Stimulated activated CD4-positive, alpha-beta T cell treated with anti-CD3 and anti-CD28 coated beads, Interleukin-15, amount 100 ng/mL, for 24 hours (primary cell): ENCODE measurements at places on chromosomes 7 and 10.

- no peak for DNase-seq
Measured at GRCh38 chr7:53740971-53741370, 705.5 kb downstream of the POM121L12 start.

DNA sequence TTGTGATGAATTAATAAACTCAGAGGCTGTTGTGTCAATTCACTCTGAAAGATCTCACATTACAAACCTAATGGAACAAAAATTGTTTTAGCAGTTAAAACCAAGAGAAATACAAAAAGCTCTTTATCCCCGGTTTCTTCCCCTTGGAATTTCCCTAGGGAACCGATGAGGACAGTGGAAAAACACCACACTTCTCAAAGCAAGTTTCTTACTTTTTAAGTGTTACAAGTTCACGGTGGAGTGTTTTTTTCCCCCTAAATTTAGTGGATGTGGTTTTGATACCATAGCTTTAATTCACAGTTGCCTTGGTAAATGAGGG lies 10.3 kb downstream of the BAMBI start:
- no peak for DNase-seq

DNA sequence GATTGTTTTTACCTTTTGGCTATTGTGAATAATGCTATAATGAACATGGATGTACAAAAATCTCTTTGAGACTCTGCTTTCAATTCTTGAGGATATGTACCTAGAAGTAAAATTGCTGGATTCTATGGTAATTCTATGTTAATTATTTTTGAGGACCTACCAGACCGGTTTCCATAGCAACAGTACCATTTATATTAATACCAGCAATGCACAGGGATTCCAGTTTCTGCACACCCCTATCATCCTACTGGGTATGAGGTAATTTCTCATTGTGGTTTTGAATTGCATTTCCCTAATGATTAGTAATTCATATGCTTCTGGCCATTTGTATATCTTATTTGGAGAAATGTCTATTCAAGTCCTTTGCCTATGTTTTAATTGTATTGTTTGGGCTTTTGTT lies 9.9 kb upstream of the PPP1R9A start:
- DNase-seq, result no peak

DNA sequence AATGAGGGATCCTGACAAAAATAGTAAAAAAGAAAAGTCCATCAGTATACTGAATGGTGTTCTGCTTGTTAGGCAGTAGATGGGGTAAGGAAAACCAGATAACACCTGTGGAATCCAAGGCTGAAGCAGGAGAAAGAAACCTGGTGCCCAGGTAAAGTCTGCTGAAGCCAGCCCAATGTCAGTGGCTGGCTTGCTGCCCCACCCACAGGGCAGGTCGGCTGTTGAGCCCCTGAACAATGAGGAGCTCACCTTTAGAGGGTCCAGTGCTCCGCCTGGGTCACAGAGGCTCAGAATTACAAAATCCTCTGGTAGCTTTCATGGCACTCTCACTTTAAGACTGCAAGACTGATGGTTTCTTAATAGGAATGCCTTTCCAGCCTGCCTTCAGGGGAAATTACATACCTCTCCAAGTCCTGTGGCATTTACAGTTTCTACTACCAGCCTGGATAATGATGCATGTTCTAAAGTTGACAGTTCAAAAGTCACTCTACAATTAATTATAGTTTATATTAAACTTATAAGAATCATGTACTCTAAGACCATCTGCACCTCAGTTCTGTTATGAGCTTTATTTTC lies 23.8 kb downstream of the DHX32 start:
- no peak for DNase-seq

DNA sequence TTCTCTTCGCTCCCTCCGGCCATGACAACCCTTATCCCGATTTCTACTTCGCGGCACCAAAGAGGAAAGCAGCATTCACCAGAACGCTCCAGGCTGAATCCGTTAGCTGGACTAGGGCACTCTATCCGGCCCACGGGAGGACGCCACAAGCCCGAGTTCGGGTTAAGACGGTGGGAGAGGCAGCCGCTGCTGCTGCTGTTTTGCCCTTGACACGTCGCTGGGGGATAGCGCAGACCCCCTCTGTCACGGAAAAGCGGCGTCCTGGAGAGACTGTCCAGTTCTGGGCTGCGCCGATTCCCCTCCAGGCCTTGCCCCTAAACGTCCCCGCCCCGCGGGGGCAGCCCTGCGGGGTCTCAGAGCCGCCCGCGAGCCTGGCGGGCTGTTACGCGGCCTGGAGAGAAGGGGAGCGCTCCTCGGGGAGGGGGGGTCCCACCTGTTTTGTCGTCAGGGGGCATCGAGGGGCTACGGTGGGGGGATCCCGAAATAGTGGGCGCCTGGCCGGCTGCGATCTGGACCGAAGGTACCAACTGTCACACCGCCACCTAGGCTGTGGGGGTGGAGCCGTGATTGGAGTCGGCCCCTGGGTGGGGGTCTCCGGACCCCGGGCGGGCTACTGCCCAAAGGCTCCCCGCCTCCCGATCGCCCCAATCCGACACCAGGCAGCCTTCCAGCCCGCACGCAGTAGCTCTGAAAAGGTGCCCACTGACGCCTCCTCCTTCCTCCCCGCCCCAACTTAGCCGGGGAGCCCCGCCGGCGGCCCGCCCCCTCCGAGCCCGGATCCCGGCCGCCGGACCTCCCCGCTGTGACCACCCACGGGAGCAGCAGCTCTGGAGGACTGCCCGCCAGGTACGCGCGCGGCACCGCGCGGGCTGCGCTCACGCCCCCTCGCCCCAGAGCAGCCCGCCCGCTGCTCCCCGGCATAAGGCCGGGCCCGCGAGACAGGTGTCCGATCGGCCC lies 772 bp downstream of the SGMS1 start:
- peak; percentile 61 for DNase-seq

- DNase-seq, result no peak
Measured at GRCh38 chr7:15457990-15458955, 103.5 kb downstream of the AGMO start.

GRCh38 chr10:15137636-15138035 lies 30.9 kb downstream of the NMT2 start:
- no peak for DNase-seq

DNA sequence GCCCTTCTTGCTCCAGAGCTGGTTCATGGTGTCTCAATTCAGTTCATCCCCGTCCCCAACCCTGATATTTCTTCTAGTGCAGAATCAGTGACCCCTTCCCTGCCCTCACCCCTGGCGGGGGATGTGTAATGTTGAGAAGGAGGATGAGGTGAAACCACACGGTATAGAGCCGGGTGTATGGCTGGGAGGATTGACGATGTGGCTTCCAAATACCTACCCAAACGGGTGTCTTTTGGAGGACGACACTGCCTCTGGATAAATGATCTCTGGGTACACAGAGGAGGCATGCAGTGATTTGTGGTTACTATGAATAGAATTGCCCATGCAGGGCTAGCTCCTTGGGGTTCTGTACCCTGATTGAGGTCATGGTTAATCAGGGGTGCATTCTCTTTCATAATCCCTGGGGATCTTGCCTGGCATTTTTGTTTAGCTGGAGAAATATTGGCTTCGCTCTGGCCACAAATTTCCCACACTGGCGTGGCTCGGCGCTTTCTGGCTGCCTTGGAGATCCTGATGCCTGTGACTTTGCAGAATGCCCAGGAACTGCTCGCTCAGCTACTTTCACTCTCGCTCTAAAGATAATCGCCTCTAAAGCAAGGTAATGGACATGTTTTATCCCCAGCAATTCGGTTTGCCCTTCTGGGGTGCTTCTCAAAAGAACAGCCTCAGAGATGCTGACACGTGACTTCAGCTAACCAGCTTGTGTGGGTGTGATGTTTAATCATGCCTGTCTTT lies 89.2 kb downstream of the RBM20 start:
- DNase-seq, result peak; percentile 21

- no peak for DNase-seq
Measured at GRCh38 chr7:140079121-140079536, 16.4 kb upstream of the PARP12 start.

GRCh38 chr7:100434297-100435144 lies 1.8 kb downstream of the PPP1R35 start:
- no peak for DNase-seq

DNA sequence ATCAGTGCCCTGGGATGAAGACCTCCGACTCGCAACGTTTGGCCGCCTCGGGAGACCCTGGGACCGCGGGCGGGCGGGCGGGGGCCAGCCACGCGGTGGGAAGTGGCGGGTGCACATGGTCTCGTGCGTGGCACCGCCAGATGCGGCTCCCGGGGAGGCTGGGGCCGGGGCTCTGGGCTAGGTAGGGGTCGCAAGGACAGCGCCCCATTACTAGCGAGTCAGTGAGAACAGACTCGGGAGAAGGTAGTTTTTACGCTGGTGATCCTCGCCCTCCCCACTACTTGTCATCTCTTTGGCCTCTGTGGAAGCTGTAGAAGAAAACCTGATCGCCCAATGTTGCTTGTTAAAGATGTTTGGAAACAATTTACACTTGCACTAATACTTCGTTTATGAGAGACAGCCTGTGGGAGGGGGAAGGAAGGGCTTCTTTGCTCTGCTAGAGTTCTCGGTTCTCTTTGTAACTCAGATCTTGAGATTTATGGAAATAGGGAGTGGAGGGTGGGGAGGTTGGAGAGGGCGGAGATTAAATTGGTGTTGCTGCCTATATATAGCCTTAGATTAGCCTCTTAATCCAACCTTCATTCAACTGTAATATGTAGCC lies 591 bp downstream of the BZW2 start:
- peak; percentile 33 for DNase-seq

DNA sequence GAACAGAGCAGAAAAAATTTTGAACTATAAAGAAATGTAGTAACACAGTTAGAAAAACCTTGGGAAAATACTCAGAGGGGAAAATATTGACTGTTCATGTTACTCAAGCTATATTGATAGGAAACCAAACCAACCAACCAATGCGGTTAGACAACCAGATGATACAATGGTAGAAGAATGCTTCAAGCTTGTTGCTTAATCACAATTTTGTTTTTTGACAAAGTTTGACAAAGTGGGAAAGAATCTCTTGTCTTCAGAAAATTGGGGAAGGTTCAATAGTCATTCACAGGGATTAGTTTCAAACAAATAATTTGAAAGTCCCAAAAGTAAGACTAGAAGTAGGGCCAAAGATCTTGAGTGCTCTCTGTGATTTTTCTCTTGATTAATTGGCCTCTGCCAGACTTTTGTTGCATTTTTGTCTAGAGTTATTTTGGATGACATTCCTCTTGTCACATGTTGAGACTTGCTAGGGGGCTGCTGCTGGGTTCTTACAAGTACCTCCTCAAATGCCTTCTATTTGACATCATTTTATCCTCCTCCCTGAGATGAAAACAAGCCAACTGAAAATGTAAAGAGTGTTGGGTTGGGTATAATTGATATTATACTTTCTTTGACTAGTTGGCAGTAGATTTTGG lies 233.1 kb upstream of the PHYHIPL start:
- DNase-seq, result no peak

DNA sequence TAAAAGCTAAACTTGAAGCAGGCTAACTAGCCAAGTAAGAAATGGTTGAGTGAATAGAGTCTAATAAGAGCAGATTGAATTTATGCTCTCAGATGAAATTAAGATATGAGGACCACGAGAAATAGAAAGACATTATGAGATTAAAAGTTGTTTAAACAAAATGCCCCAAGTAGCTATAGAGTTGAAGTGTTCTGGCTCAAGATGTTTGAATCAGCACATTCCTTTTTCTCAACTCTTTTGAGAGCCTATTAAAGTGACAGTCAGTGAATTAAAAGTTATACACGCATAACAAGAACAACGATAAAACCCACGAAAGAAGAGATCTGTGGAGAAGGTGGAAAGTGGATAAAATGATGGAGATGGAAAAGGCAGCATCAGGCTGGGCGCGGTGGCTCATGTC lies 322.2 kb upstream of the ANKRD30A start:
- DNase-seq, result no peak

GRCh38 chr10:18005445-18005780 lies 53.7 kb downstream of the SLC39A12 start:
- no peak for DNase-seq

DNA sequence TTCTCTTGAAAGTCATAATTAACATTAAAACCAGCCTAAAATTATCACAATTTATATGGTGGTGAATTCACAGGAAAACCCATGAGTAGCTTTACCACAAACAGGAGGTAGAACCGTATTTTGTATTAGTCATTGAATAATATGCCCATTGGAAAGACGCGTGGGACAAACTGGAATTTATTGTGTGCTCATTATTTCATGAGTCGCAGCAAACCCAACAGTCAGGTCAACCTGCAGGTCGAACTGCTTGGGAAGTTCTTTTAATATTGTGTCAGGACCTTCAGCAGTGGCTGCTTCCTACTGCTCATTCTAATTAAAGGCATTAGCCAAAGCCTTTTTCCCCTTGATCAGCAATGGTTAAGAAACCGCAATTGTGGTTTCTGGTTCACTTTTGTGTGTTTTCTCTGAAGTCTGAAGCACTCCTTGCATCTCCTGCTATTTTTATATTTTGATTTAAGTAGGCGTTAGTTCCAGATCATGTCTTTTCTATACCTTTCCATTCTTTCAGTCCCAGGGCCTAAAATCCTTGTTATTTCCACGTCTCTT lies 100.1 kb downstream of the RAB11FIP2 start:
- no peak for DNase-seq

DNA sequence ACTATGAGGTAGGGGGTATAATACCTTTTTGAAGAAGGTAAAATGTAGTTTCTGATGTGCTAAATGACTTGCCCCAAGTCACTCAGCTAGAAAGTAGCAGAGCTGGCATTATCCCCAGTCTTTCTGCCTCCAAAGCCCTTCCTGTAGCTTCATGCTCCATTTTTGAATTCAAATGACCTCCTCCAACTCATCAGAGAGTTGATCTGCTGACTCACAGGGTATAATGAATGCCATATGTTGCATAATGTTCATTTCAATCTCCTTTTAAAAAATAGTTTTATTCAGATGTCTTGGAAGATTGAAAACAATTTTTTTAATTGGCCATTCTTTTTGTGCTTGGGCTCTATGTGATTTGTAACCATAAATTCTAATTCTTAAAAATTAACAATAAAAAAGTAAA lies 272.8 kb upstream of the IMMP2L start:
- DNase-seq, result no peak

DNA sequence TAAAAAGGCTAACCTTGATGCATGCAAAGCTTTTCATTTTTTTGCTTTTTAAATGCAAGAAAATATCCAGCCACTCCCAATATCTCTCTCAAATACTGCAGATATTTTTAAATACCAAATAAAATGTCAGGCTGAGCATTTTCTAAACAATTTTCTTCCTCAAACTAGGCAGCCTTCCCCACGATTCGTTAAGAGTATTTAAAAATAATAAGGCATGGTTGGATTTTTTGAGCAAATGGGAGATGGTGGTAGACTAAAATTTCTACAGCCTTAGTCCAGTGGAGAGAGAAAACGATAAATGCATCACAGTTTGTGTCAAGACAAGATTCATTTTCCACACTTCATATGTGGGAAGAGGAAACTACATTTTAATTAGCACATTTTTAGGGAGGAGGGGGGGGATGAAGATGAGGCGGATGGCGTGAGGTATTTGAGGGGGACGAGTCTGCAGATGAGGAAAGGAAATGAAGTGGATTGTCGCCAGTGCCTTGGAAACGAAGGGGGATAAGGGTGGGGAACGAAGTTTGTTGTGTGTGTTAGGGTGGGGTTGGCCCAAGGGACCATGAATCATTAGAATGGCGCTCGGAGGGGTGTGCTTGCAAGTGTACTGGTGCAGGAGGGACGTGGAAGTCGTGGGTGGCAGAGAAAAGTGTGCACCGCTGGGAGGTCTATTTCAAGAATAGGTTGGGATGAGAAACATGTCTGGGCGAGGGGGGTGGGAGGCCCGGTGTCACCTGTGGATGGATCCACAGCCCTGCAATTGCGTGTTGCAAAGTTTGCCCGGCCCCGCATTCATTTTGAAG lies 1.2 kb upstream of the ADD3 start:
- no peak for DNase-seq

GRCh38 chr7:147207988-147208387 lies 1091.4 kb downstream of the CNTNAP2 start:
- DNase-seq, result no peak

GRCh38 chr7:134865001-134865845 lies 85.8 kb downstream of the CALD1 start:
- DNase-seq, result peak; percentile 44
